ENCODE measurements at places on chromosomes 2 and 18.

DNA sequence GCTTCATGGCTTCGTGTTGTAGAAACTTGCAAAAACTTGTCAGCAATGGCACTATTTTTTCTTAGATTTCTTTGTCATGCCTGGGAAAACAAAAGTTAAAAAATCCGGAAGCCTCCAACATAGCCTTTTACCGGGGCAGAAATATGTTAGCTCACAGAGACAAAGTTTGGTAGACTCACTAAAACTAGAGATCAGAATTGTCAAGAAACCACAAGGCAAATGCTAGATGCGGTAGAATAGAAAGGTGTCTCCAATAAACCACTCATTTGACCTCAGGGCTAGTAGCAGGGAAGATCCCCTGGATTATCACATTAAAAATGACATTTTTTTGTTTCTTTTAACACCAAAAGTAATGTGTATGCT, 405 bp downstream of the CASP10 start:
- no peak for DNase-seq

- no peak for DNase-seq
These were observed 44.9 kb downstream of the PARD6G start for GRCh38 chr18:80202264-80202998.

- DNase-seq = no peak
These were observed 959 bp upstream of the TUBA4B start for GRCh38 chr2:219252084-219252483.

DNA sequence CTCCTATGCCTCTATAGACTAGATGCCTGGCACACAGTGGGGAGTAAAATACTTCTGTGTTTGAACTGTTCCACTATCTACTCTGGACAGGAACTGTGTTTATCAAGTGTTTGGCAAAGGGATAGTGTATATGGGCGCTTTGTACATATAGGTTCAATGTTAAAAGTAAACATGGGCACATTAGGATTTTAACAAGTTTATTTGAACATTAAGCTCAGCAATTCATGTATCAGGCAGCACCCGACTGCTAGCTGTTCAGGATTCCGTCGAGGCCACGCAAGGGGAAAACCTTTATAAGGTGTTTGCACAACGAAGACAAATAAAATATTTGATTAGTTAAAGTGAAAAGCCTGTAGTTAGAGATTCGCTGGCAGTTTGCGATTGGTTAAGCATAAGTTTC, 43.4 kb upstream of the ROCK2 start:
- no peak for DNase-seq

- no peak for DNase-seq
These were observed 76.7 kb downstream of the BOLA3 start for GRCh38 chr2:74070991-74071390.

GRCh38 chr2:165833156-165833555, 39.1 kb upstream of the GALNT3 start:
- peak; percentile 68 for DNase-seq

DNA sequence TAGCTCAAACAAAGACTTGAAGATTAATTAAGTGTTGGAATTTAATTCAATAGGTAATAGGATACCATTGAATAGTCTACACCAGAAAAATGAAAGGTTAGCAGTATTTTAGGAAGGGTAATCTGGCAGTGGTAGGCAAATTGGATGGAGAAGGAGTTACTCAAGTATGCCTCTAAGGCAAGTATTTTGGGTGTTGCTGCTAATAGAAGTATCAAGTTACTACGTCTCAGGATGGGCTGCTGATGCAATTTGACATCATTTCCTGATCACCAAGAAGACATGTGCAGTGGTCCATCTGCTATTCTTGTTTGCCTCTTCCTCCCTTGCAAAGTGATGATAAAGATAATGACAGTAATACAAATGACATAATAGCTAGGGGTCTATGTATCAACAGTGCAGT, 485.3 kb downstream of the TGIF1 start:
- no peak for DNase-seq

DNA sequence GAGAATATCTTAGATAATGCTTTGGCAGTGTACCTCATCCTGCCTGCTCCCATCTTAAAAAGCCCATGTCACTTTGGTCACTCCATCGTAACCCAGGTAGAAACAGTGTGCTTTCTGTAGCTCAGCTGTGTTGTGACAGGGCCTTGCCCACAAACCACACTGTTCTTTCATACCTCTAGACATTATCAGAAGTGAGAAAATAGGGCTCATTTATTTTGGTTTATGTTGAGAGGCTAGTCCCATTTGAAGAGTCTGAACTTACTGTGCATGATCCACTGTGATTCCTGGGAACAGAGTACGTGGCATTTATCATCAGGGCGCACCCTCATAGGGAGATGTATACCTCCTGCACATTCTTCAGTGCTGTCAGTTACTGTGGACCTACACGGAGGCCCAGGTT, 69.7 kb downstream of the FEZ2 start:
- no peak for DNase-seq

DNA sequence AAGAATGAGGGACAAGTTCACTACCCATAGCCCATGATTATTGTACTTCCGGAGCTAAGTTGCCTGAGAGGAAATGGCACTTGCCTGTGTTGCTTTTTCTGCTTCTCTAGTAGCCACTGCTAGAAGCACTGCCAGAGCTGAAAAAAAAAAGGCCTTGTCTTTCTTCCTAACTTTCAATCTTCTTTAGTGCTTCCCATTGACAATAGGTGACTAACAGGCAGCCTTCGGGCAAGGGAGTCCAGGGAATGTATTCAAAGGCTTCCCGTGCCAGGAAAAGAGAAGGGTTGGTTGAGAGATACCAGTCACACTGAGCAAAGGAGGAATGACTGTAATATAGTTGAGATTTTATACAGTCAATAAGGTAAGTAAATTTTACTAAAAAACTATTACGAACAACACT, 242.0 kb downstream of the CALCRL start:
- DNase-seq = peak; percentile 10

DNA sequence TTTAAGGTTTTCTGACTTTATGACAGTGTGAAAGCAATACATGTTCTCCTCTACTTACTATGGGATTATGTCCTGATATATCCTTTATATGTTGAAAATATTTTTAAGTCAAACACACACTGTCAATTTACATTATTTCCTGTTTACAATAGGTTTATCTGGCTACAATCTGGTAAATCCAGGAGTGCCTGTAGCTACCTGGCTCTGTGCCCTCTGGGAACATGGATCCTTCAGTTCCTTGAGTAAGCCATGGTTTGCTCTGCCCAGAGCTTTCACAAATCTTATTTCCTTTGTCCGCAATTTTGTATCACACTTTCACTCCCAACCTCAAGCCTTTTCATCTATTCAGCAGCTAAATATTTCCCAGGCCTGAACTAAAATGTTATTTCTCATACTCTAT, 1582.2 kb upstream of the NXPH2 start:
- no peak for DNase-seq

DNA sequence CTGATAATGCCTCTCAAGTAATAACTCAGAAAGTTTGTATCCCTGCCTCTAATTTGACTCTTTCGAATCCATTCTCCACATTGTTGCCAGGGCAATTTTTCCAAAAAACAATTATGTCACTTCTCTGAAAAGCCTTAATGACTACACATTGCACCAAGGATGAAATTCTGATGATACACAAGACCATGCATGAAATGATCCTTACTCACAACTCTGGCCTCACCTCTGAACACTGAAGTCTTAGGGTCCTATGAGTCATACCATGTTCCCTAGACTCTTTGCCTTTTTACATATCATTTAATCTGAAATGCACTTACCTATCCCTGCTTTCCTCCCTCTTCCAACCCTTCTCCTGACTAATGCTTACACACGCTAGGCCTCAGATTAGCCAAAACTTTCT, 51.0 kb downstream of the WDPCP start:
- DNase-seq = no peak

GRCh38 chr2:135963841-135964240, 21.6 kb downstream of the DARS1 start:
- DNase-seq = peak; percentile 46

DNA sequence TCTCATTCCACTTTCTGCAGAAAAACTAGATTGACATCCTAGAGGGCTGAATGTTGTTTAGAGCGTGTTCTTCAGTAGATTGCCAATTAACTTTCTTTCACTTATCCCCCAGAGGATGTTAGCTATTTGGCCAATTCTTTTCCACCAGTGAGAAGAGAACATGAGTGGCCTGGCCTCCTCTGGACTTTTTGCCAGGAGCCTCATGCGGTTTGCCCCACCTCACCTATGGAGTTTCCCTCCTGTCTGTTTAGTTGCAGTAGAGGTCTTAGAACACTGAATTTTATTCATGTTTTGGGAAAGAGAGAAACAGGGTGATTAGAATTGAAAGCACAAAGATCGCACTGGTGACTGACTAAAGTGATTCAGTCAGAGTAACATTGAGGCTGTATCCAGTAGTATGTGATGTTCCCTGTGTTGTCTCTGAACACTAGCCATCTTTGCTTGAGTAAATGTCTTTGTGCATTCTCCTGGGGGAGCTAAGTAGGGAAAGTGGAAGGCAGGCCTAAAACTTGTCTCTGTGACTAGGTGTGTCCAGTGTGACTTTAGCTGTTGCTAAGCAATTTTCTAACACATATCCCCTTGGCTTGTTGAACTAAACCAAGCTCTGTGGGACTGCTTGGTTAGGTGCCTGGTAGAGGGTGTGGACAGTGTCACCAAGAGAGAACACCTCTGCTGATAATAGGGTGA, 34.0 kb downstream of the UGP2 start:
- no peak for DNase-seq

- DNase-seq = no peak
These were observed 222.2 kb upstream of the MEIS1 start for GRCh38 chr2:66212749-66213148.

DNA sequence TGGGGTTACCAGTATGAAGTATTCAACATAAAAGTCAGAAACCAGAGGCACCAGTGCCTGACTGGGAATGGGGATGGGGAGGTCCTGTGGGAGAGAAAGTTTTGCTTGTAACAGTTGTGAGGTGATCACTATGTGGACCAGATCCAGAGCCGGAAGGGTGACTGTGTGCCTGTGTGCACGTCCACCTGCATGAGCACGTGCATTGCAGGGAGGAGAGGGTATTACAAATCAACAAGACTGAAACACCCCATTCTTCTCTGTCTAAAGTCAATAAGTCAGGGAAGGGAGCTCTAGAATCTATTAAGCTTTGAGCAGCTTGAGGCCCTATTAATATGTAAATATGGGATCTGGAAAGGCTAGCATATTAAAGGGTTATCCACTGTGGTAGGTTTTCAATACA, 241.0 kb upstream of the ACVR2A start:
- no peak for DNase-seq

- DNase-seq = no peak
These were observed 132.4 kb downstream of the MREG start for GRCh38 chr2:215880970-215881369.

DNA sequence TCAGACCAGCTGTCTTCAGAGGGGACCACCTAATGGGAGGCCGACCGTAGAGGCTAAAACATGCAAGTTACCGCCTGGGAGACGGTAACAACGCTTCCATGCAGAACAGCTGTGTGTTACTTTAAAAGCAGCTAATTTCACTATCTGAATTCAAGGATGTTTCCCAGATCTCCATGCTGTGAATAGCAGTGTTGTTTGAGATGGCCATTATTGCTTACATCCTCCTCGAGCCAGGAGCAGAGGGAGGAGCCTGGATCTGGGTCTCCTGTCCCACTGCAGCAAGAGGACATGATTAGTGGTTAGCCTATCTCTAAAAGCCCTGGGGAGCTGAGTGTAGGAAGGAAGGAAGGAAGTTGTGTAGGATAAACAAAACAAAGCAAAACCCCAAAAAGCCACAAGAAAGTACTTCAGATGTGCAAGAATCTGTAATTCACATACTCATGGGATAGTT, 50.9 kb downstream of the ACTR2 start:
- peak; percentile 49 for DNase-seq

- no peak for DNase-seq
These were observed 284.1 kb downstream of the IRS1 start for GRCh38 chr2:226515344-226516055.

- DNase-seq = no peak
These were observed 86.8 kb upstream of the SNTG2 start for GRCh38 chr2:863732-864450.

- DNase-seq = peak; percentile 88
These were observed 8.2 kb downstream of the GDF7 start for GRCh38 chr2:20674974-20675679.

GRCh38 chr2:70779911-70780545, 10.4 kb downstream of the FIGLA start:
- DNase-seq = peak; percentile 25

GRCh38 chr2:170742896-170743529, 27.2 kb upstream of the ERICH2 start:
- no peak for DNase-seq

DNA sequence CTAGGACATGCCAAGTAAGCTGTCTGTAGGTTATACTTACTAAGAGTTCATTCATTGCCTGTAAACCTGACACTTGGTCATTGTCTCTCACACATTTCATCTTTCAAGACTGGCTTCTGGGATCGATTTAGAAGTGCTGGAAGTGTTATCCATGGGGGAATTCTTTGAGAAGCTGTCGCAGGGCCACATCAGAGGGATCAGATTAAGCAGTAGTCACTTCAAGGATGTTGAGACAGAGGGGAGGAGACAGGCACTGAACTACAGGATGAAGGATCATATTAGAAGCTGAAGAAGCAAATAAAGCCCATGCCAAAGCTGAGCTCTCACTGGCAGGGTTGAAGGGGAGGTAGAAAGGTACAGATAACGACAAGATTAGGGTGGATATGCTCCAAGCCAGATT, 49.0 kb downstream of the CDK15 start:
- no peak for DNase-seq

- DNase-seq = peak; percentile 39
These were observed 12.8 kb upstream of the ALPP start for GRCh38 chr2:232365621-232366321.

GRCh38 chr2:225668606-225669266, 269.2 kb downstream of the NYAP2 start:
- DNase-seq = peak; percentile 78

DNA sequence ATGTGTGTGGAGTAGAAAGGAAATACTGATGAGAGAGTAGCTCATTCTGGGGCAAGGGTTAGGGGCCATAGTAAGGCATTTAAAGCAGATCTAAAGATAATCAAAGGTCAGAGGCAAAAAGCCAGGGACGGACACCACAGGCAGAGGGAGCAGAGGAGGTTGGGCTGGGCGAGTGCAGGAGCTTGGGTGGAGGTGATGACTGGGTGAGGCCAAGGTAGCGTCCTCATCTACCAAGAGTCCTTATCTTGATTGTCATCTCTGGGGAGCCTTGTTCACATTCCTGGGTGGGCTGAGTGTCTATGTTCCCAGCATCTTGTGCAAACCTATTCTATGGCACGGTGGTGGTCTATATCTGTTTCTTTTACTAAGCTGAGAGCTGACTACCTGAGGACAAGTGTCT, 26.1 kb upstream of the SAG start:
- no peak for DNase-seq

GRCh38 chr2:44942304-44943030, 965 bp downstream of the SIX3 start:
- no peak for DNase-seq

GRCh38 chr2:18630541-18630940, 41.2 kb upstream of the NT5C1B start:
- no peak for DNase-seq

- no peak for DNase-seq
These were observed 30.6 kb downstream of the SCN3A start for GRCh38 chr2:165173215-165173614.

- no peak for DNase-seq
These were observed 550.3 kb downstream of the SUCLG1 start for GRCh38 chr2:83908750-83909149.
